ENCODE measurements at places on chromosomes 5 and 9.

GRCh38 chr9:37036776-37037502, 2.9 kb upstream of the PAX5 start:
- DNase-seq: peak; percentile 52

- no peak for DNase-seq
These were observed 22.8 kb downstream of the OSTF1 start for GRCh38 chr9:75111019-75111622.

DNA sequence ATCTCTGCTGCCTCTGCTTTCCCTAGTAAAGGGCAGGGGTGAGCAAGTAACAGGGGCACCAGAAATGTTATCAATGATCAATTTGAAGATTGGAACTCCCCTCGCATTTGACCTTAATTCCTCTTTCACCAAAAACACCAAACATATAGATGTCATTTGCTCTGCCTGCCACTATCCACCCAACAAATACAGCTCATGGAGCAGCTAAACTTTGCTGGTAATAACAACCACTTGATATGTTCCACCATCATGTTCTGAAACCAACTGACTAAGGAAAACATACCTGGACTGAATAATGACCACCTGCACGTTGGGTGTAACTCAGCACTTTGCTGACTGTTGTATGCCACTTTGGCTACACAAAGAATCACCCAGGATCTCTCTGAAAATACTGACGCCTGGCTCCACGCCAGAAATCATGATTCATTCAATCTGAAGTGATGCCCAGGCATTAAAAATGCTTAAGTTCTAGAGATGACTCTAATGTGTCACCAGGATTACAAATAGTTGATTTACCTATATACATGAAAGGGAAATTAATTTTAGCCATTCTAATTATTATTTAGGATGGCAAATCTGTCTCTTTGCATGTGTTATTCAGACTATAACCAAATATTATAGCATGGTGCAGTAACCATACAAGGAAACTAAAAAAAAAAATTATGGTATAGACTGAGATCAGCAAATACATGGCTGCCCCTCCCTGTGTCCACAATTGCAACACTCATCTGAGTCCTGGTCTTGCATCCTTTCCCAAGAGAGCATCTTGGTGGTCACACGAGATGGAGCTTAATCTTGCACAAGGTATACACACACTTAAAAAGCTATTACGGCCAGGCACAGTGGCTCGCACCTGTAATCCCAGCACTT, 43.1 kb upstream of the TTC39B start:
- no peak for DNase-seq

GRCh38 chr9:112175796-112176315, 759 bp upstream of the SUSD1 start:
- DNase-seq: no peak

- no peak for DNase-seq
These were observed 7.1 kb downstream of the POU4F3 start for GRCh38 chr5:146345578-146346366.

- no peak for DNase-seq
These were observed 471.9 kb upstream of the DAB2 start for GRCh38 chr5:39896706-39897105.

GRCh38 chr9:73143711-73144328, 7.8 kb upstream of the ANXA1 start:
- DNase-seq: peak; percentile 48

DNA sequence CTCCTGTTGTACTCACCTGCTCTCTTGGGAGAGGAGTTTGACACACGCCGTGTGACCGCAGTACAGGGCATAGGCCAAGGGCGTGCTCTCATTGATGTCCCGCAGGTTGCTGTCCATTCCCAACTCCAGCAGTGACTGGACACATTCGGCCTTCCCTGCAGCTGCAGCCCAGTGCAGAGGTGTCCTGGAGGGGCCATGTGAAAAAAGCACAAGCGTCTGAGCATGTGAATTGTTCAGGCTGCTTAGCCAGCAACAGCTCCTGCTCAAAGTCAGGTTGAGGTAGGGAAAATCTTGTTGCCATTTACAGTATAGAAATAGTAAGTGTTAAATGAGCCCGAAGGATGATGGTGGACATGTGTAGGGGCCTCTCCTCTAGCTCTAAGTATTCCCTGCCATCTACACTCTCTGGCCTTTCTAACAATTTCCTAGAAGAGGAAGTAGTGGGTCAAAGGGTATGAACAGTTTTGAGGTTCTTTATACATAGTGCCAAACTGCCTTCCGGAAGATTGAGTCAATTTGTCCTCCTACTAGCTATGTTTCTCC, 116.5 kb downstream of the ANKRD55 start:
- DNase-seq: peak; percentile 18

DNA sequence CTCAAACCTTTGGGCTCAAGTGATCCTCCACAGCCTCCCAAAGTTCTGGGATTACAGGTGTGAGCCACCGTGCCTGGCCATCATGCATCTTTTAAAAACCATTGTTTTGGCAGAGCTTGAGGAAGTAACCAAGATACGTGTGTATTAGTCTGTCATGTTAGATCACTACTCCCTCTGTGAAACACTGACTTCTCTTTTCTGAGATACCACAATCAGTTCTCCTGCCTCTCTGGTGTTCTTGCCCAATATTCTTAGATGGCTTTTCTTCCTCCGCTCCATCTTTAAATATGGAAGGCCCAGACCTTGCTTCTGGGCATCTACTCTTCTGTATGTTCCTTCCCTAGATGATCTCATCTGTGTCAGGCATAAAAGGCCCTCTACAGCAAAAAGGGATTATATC, 14.2 kb upstream of the CCNB1 start:
- peak; percentile 67 for DNase-seq

GRCh38 chr5:79020861-79021561, 35.9 kb upstream of the ARSB start:
- peak; percentile 75 for DNase-seq

DNA sequence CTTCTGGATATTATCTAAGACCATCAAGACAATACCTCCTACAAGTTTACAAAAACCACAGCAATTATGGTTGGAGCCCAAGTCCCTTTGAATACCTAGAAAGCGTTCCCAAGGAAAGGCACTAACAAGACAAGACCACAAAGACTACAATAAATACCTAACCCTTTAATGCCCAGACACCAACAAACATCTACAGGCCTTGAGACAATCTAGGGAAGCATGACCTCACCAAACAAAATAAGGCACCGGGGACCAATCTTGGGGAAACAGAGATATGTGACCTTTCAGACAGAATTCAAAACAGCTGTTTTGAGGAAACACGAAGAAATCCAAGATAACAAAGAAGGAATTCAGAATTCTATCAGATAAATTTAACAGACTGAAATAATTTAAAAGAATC, 37.8 kb downstream of the OXCT1 start:
- DNase-seq: no peak

DNA sequence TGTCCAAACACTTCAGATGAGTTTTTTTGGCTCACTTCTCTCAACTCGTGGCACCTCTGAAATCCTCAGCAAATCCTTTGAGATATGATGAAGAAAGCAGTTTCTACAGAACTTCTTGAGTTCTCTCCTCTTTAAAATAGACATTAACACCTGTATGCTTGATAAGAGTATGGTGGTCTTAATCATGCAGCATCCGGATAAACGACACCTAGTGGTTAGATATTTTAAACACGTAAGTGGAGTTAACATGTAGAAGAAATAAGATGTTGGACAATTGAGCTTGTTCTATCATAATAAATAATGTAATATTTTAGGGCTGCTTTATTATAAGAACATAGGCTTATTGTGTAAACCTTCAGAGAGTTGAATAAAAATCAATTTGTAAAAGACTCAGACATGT, 324.8 kb downstream of the CYLC2 start:
- no peak for DNase-seq

DNA sequence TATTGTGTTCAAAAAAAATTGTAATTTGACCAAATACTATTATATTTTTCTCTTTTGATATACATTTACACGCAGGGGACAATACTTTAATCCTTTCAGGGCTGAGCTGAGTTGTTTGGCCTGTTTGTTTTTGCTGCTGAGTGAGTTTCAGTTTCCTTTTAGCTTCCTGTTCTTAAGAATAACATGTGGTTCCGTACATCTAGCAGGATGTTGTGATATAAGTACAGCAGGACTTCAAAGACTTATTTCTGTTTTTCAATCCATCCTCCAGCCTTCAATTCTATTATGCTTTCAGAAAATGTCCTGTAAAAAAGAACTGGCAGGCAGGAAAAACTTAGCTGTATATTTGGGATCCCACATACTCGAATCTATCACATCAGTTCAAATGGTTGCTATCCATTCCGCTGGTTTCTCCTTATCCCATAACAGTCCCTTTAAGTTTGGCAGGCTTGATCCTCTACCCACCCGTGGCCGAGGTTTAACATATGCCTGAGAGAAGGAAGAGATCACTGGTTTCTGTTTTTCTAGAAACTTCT, 1037.3 kb upstream of the ACO1 start:
- DNase-seq: peak; percentile 37

DNA sequence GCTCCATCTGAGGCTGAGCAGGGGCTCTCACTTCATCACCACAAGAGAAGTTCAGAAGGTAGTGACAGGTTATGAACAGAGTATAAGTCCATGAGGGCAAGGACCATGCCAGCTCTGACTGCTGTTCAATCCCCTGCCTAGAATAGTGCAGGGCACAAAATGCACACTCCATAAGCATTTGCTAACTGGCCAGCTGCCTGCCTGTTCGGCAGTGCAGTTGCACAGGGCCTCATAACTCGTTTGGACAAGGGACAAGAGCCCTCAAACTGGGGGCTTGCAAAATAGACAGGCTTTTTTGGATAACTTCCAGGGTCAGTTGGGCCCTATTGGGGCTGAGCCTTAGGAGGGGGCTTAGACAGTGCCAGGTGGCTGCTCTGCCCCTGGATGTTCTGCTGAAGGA, 21.1 kb downstream of the SPARC start:
- DNase-seq: no peak

DNA sequence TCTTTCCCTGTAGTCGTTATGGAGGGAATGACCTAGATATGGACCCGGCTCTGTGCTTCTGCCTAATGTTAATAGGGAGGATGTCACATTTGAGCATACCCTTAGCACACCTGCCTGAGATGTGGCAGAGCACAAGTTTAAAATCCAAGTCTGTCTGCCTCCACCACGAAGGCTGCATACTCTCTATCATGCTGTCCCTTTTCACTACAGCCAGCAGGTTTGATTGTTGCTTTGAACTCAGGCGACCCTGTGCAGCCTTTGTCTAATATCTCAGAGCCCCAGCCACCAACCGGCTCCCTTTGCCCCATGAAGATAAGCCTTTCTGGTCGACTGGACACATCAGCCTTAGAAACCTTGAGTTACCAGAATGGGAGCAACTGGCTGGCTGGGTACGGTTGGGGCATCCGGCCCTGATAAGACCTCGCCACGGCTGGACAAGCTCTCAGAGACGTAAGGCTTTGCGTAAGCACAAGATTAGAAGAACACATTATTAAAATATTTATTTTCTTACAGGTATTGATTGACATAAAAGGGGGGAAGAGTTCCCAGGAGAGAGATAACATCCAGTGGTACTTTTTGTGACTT, 222.0 kb upstream of the TRIM32 start:
- DNase-seq: no peak

- DNase-seq: no peak
These were observed 70.7 kb downstream of the RFX3 start for GRCh38 chr9:3455094-3455493.

GRCh38 chr9:72428329-72428728, 63.3 kb upstream of the ZFAND5 start:
- DNase-seq: no peak

- DNase-seq: no peak
These were observed 199.1 kb upstream of the OR13F1 start for GRCh38 chr9:104304925-104305324.

GRCh38 chr5:79133121-79133656, 21.6 kb downstream of the BHMT start:
- peak; percentile 25 for DNase-seq

GRCh38 chr5:99247346-99247745, 318.5 kb upstream of the CHD1 start:
- DNase-seq: no peak

GRCh38 chr9:23343226-23343625, 482.8 kb downstream of the ELAVL2 start:
- DNase-seq: no peak

GRCh38 chr9:88691091-88691490, 156.1 kb downstream of the NXNL2 start:
- DNase-seq: no peak

- DNase-seq: peak; percentile 75
These were observed 1.1 kb upstream of the ZSWIM6 start for GRCh38 chr5:61330845-61331406.

DNA sequence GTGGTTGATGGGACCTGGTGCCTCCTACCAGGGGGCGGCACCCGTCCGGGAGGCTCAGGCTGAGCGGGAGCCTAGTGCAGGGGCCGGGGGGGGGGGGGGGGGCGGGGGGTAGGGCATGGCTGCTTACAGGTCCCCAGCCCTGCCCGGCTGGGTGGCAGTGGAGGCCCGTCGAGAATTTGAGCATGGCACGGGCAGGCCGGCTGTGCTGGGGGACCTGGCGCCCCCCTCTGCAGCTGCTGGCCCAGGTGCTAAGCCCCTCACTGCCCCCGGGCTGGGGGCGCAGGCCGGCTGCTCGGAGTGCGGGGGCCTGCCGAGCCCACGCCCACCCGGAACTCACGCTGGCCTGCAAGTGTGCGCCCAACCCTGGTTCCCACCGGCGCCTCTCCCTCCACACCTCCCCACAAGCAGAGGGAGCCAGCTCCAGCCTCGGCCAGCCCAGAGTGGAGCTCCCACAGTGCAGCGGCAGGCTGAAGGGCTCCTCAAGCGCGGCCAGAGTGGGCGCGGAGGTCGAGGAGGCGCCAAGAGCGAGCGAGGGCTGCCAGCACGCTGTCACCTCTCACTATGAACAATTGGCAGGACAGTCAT, 77.7 kb downstream of the LMNB1 start:
- no peak for DNase-seq

- no peak for DNase-seq
These were observed 2050.2 kb upstream of the CDH6 start for GRCh38 chr5:29143266-29143665.

DNA sequence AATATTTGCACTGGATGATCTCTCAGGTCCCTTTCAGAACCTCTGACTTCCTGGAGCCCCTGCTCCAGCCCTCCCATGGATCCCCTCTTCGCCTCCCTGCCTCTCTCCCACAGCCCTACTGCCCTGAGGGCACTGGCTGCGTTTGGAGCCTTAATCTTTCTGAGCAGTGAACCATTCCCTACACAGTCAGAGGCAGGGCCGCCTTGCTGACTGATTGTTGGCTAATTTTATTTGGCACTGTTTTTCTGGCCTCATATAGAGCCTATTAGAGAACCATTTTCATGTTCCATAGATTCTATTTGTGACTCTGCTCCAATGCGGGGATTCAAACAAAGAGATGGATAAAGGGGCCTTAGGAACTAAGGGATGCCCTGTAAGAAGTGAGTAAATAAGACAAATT, 91.1 kb downstream of the BRINP1 start:
- DNase-seq: no peak

- peak; percentile 90 for DNase-seq
These were observed 6.1 kb upstream of the DPM2 start for GRCh38 chr9:127943731-127944144.

GRCh38 chr9:93884808-93885207, 70.3 kb downstream of the BARX1 start:
- DNase-seq: no peak

- DNase-seq: peak; percentile 27
These were observed 26.0 kb downstream of the GABRP start for GRCh38 chr5:170809551-170809950.

GRCh38 chr9:89436963-89437625, 60.8 kb downstream of the SEMA4D start:
- DNase-seq: peak; percentile 59

Measured in suppressor macrophage (primary cell).